ENCODE measurements at places on chromosomes 13 and 19.

GRCh38 chr19:18793144-18794028 lies 2.3 kb upstream of the COMP start:
- no peak for DNase-seq

DNA sequence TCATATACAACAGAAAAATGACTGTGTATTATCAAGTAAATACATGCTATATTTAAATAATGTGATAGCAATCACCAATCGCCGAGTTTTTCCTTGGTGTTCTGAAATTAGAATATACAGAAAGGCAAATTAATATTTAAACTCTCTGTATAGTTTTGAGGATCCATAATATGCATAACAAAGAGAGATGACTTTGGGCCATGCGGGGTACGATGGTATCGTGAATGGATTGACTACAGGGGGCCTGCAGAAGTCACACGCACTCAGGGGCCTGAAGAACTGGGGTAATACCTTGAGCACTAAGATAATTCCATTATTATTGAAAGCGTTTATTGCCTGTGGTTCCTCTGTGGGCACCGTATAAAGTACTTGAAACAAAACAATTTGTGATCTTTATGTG lies 314.0 kb downstream of the TEX29 start:
- DNase-seq, result no peak

DNA sequence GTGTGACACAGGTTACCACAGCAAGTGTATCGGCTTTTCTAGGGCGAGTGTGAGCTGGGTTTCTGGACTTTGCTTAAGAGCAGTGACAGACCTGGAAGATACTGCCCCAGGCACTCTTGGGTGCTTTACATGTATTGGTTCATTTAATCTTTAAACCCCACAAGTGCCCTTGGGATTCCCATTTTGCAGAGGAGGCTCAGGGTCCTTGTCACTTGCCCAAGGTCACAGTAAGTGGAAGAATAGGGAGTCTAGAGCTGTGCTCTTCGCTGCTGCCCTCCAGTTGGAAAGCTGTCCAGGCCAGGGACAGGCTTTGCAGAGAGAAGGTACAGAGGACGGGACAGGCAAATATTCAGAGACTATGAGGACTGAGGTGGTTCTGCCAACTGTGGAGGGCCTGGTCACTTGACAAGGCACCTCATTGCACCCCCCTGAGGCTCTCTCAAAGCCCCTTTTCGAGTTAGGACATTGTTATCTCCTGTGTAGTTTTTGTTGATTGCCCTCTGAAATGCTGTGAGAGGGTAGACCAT lies 42.4 kb downstream of the BBC3 start:
- DNase-seq, result no peak

- no peak for DNase-seq
Measured at GRCh38 chr13:110132225-110132982, 174.6 kb downstream of the COL4A1 start.
